ENCODE measurements at places on chromosomes 2 and 18.

DNA sequence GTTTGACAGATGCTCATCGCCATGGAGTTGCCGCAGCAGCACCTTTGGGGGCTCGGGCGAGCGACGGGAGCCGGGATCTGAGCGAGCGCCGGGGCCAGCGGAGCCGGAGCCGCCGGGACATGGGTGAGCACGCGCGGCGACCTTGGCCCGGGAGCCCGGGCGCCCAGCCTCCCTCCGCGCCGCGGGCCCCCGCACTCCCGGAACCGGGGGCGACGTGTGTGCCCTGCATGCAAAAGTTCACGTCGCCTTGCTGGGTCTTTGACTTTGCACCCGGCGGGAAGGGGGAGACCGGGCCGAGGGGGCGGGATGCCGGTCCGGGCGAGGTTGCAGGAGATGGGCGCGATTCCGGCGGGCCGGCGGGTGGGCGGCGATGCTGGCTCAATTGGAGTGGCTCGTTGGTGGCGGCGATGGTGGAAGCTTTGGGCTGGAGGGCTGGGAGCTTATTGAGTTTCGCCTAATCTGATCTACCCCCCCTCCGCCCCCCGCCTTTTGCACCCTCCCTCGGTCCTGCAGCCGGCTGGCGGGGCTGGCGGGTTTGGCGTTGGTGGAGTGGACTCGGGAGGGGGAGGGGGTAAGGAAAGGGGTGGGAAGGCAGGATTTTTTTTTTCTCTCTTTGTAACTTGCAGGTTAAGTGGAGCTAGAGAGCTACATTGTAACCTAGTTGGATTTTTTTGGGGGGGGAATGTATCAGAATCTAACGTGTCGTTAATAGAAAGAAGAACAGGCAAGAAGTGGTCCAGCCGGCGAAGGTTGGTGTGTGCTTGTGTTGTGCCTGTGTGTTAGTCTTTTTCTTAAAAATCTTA, at the start of gene SETBP1:
Gene SETBP1 (plus strand): TSS at position 616 of the 803 bp plus-strand sequence. CDS start 20,459 bp downstream, outside the sequence.
- no peak for DNase-seq

DNA sequence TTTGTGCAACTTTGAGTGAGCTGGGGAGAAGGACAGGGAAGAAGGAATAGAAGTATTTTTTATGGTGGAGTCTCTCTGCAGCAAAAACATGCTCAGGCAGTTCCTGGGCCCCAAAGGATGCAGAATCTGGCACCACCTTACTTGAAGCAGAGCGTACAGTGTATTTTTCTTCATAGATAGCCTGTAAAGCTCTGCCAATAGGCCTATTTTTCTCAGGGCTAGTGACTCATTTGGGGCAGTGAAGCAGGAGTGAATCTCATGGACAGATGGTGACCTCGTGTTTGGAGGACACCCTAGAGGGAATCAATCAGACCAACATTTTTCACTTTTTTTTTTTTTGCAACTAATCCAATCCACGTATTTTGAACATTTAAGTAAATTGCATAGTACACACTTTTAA, 268.1 kb upstream of the CXCR4 start:
- no peak for DNase-seq

GRCh38 chr2:212923393-212923792, 228.0 kb downstream of the IKZF2 start:
- no peak for DNase-seq

DNA sequence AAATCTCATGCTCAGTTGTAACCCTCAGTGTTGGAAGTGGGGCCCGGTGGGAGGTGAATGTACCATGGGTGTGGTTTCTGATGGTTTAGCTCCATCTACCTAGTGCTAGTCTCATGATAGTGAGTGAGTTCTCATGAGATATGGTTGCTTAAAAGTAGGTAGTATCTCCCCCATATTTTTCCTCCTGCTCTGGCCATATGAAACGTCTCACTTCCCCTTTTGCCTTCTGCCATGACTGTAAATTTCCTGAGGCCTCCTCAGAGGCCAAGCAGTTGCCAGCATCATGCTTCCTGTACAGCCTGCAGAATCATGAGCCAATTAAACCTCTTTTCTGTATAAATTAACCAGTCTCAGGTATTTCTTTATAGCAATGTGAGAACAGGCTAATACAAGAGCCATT, 62.8 kb upstream of the RNF152 start:
- DNase-seq = no peak

- no peak for DNase-seq
These were observed 62.5 kb upstream of the ACVR2A start for GRCh38 chr2:147782141-147782930.

DNA sequence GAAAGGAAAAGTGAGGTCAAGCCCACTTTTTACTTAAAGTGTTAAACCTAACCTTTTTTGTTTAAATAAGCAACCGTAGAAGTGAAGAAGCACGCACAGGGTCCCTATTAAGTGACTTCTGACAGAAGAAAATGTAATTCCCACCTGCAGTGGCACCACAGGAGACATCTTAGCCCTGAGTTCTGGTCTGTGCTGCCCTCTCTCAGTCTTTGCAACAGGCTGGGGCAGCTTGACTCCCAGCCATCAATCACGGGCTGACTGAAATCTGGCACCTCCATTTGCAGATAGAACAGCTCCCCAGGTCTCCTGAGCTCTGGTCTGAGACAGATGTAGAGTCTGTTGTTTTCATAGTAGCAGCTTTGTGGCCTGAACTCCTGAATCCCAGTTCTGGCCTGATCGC, 170.0 kb downstream of the LTBP1 start:
- no peak for DNase-seq

- DNase-seq = no peak
These were observed 477 bp upstream of the WDCP start for GRCh38 chr2:24047703-24048033.

- no peak for DNase-seq
These were observed 10.3 kb downstream of the DNER start for GRCh38 chr2:229703909-229704630.

DNA sequence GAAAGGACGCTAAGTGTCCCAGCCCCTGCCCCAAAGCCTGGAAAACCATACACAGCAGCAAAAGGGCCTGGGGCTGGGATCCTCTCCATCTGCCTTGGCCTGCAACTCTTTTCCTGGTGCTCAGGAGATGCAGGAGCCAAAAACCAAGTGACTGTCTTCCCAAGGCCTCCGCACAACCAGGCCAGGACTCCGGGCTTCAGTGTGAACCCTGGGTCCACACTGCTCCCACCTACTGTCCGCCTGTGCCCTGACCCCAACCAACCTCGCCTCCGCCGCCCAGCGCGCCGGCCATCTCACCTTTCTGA, 1.1 kb downstream of the FEV start:
- no peak for DNase-seq

DNA sequence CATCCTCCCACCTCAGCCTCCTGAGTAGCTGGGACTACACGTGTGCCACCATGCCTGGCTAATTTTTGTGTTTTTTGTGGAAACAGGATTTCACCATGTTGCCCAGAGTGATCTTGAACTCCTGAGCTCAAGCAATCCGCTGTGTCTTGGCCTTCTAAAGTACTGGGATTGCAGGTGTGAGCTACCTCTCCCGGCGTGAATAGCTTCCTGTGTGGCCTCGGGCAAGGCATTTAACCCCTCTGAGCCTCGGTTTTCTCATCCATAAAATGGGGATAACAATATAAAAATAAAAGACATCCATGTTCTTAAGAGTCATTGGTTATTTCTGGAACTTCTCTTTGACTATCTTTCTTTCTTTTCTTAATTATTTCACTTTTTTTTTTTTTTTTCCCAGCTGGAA, 19.3 kb upstream of the ADCY3 start:
- no peak for DNase-seq

- no peak for DNase-seq
These were observed 81.6 kb downstream of the ASAP2 start for GRCh38 chr2:9288233-9288632.

DNA sequence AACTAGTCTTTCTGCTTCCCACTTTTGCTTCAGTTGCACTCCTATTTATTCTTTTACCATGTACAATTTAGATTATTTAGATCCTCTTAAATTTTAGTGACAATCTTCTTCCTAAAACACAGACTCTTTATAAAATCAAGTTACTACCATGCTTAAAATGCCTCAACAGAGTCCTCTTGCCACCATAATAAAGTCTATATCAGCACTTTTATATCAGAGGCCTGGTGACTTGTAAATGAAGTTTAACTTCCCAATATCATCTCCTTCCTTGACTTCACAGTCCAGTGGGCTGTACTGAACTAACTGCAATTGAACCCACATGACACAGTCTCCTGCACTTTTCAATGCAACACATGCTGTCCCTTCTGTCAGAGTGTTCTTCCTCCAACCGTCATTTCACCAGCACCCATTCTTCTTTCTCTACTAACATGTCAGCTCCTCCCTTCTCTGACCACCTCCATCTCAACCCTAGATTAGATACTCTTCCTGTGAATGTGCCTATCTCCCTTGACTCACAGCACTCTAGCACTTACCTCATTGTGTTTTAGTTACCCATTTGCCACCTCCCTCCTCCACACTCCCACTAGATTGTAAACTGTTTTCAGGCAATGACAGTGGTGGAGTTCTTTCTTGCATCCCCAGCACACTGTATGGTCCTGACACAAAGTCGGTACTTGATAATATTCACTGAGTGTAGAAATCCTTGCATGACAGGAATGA, 414.9 kb downstream of the SATB2 start:
- DNase-seq = no peak

Measured in CD4-positive, alpha-beta T cell (primary cell).